Aorta (tissue), 5 donors: ENCODE measurements at places on chromosomes 2 and 18. TPM values are rescaled to one million over a fixed set of nuclear protein-coding genes. Genes with fewer than 3 reads are reported as not detected.

Gene INPP5D
- total RNA-seq = 51.2 TPM

Gene PRKAG3
- 1.0 TPM for total RNA-seq

Gene DCDC2C
- 0.27 TPM for total RNA-seq

Gene RBMS1
- total RNA-seq = 119 TPM

Gene TXNDC2
- total RNA-seq = 0.65 TPM

Gene TMEM247
- total RNA-seq = not detected

- no peak for DNase-seq
These were observed 207.8 kb downstream of the ATAD2B start for GRCh38 chr2:23718931-23719700.

DNA sequence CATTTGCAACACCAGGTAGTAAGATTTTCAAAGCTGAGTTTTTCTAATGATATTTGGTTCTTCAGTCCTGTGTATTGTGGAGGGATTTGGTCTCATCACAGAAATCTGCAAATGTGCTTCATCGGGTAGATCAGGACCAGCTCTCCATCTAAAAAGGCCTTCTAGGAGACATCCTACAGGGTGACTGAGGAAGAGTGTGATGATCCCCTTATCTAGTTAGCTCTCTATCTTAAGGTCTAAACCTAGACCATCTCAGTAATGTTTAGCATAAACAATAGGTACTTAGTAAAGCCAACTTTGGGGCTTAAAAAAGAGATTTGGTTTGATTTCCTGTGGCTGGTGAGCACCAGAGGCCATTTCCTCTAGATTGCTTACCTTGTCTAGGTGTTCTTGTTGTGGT is 145.2 kb downstream of the PRPF40A start:
- no peak for DNase-seq

DNA sequence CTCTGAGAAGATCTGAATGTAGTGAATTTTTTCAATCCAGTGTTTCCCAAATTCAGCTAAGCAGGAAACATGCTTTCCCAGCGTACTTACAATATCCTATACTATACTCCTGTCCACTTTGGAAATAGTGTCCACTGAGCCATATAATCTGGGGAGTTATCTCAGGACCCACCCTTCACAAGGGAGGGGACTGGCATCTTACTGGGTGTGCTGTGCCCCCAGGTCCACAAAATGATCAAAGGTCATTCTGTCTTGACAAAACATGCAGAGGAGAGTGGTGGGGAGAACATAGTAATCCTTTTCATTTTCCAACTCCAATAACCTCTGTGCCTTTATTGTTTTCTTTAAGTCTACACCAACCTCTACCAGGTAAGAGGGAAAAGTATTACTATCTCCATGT is 79.8 kb upstream of the DAPL1 start:
- DNase-seq = no peak

DNA sequence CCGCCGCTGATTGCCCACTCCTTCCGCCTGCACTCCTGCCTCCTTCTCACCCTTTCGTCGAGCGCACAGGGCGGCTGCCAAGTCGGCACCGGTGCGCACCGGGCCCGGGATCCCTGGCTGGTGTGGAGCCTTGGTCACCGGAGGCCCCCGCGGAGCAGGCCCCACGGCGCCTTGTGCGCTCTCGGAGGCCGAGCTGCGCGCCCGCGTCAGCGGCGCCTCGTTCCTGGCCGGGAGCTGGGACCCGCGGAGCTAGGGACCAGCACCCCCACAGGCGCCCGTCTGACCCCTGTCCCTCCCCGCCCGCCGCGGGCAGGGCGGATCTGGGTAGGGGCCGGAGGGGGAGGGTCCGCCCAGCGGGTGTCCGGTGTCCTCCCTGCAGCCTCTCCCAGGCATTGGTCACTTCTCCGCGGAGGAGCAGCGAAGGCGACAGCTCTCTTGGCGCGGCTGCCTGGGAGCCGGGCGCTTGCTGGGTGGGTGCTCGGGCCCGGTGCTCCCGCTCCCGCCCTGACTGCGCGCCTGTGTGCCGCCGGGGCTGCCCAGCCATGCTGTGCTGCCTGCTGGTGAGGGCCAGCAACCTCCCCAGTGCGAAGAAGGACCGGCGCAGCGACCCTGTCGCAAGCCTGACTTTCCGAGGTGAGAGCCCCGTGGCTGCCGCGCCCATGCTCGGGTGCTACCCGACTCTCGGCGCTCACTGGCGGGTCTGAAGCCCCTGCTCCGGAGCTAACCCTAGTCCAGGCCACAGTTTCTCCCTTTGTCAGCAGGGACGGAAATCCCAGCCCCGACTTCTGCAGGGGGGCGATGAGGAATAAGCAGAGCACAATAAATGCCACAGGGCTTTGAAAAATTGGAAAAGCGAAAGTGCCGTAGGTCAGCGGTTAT is 13.2 kb downstream of the DYSF start:
- DNase-seq = peak; percentile 83

- no peak for DNase-seq
These were observed 68.2 kb upstream of the MGAT5 start for GRCh38 chr2:134185639-134186038.

DNA sequence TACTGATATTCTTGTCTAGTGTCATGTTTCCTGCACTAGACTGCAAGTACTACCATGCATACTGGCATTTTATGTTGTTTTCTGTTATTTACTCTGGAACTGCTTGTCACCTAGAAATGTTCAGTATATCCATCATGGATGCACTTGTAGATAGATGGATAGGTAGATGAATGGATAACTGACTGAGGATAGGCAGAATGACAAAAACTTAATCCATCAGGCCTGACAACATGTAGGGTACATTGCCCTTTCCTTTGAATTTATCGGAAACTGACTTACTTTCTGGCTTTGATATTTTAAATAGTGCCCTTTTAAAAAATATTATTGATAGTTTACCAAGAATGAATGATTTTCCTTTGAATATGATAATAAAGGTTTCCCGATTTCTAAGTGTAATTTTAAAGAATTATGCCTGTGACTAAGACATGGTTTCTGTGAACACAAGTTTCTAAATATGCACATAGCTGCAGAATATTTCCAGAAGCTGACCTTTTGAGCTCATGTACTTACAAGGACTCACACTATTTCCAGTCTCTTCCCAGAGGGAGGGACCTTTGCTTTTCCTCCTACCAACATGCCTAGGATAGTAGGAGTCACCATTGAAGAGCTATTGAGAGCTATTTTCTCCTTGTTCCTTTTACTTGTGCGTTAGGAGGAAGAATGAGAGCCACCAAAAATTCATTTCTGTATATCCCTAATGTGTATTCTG is 81.3 kb downstream of the ANKRD12 start:
- no peak for DNase-seq

DNA sequence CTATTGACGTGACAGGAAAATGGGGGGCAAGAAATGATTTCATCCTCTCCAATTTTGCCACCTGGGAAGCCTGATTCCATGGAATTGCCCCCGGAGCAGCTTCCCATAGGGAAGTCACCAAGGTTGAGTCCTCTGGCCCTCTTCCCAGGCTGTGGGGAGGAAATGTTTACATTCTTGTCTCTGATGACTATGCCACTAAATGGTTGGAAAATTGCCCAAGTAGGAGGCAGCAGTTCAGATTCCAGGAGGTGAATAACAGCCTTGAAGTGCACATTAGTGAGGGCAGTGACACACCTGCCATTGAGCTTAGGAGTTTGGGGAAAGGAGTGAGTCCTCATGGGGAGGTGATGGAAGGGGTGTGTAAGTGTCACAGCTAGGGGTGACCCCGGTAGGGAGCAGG is 449.2 kb upstream of the DCC start:
- DNase-seq = no peak
